ENCODE measurements at places on chromosomes 3 and 15.

DNA sequence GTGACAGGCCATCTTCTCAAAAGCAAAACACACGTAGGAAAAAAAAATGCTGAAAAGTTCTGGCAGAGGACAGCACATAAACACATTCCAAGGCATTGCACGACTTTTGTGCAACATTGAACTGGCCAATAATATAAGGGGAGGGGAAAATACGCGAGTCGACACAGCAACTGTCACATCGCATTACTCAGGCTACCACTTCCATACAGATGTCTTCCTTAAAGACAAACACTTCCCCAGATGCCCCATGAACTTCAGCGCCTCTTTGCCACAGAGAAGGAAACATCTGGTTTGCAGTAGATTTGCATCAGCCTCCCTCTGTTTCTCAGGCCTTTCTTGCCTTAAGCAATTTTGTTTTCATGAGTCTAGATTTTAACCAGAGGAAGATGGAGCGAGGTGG, 144.4 kb upstream of the IGF1R start:
- DNase-seq, result peak; percentile 58

GRCh38 chr15:74808840-74809229, 3.8 kb upstream of the LMAN1L start:
- DNase-seq, result no peak

DNA sequence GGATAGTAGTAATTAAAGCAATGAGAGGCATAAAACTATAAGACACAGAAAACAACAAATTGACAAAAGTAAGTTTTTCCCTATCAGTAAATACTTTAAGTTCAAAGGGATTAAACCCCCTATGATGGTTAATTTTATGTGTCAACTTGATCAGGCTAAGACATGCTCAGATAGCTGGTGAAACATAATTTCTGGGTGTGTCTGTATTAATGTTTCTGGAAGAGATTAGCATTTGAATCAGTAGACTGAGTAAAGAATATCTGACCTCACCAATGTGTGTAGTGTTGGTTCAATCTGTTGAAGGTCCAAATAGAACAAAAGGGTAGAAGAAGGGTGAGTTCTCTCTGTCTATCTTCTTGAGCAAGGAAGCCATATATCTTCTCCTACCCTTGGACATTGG, 283.3 kb upstream of the GRM7 start:
- DNase-seq, result no peak

GRCh38 chr15:60054472-60054871, 50.4 kb downstream of the FOXB1 start:
- no peak for DNase-seq

- DNase-seq, result no peak
Observed at GRCh38 chr3:79154865-79155264, 612.9 kb downstream of the ROBO1 start.

DNA sequence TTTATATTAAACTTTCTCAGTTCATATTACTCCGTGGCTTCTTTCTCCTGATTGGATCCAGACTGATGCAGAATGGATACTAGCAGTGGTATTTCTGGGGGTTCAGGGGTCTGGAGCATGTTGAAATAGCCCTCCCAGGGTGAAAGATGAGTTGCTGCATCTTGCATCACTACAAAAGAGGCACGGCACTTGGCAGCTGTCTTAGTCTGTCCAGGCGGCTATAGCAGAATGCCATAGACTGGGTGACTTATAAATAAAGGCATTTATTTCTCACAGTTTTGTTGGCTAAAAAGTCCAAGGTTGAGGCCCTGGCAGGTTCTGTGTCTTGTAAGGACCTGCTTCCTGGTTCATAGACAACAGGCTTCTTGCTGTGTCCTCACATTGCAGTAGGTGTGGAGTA, 660 bp upstream of the BCL2L10 start:
- no peak for DNase-seq

- DNase-seq, result no peak
Observed at GRCh38 chr3:76700323-76700722, 339.6 kb upstream of the ROBO2 start.

GRCh38 chr15:60340207-60340921, 57.4 kb downstream of the ANXA2 start:
- DNase-seq, result no peak

- DNase-seq, result no peak
Observed at GRCh38 chr3:7241584-7242302, 380.8 kb downstream of the GRM7 start.

- DNase-seq, result no peak
Observed at GRCh38 chr15:59595434-59595915, 16.1 kb upstream of the GCNT3 start.

GRCh38 chr3:23758253-23758838, 47.4 kb upstream of the UBE2E1 start:
- DNase-seq, result no peak

DNA sequence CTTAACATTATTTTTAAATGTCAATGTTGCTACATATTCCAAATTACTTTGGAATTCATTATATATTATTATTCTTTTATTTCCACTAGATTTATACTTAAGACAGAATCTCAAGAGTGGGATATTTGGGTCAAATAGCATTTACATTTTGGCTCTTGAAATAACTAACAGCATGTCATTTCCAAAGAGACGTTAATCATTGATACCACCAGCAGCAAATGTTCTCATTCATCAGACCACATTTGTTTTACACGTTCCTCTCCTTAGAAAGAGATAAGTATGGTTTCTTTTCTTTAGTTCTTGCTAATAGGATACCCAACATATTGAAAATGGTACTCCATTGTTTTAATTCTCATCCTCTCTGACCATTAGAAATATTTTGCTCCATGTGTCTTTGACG, 229.8 kb downstream of the LPP start:
- DNase-seq, result no peak

All from gastrocnemius medialis (tissue), 4 donors.